Activated CD4-positive, alpha-beta T cell treated with anti-CD3 and anti-CD28 coated beads, Interleukin-2, Interleukin-4, amounts not matched to agents 100 ng/mL and 50 ng/mL, durations not matched to agents 16 hours and 8 hours (primary cell): ENCODE measurements at places on chromosomes 3 and 15.

DNA sequence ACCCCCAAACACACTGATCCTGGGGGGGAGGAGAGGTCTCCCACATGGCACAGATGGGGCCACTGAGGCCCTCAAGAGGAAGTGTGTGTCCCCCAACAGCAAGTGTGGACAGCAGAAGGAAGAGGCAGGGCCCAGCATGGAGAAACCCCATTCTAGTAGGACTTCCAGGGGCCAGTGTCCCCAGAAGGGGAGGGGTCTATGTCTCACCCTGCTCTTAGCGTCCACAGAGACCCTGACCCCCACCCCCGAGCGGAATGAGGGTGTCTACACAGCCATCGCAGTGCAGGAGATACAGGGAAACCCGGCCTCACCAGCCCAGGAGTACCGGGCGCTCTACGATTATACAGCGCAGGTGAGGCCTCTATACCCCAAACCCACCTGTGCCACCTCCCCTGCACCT, 35.3 kb downstream of the TSPAN3 start:
- no peak for DNase-seq

DNA sequence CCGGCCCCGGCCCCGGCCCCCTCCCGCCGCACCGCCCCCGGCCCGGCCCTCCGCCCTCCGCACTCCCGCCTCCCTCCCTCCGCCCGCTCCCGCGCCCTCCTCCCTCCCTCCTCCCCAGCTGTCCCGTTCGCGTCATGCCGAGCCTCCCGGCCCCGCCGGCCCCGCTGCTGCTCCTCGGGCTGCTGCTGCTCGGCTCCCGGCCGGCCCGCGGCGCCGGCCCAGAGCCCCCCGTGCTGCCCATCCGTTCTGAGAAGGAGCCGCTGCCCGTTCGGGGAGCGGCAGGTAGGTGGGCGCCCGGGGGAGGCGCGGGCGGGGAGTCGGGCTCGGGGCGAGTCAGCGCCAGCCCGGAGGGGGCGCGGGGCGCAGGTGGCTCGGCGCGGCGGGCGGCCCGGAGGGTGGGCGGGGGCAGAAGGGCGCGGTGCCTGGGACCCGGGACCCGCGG, 352 bp downstream of the CHRD start:
- DNase-seq, result no peak

GRCh38 chr3:49124991-49125670, 4.5 kb upstream of the USP19 start:
- DNase-seq, result no peak

GRCh38 chr3:117706037-117706436, 996.5 kb downstream of the TUSC7 start:
- no peak for DNase-seq

DNA sequence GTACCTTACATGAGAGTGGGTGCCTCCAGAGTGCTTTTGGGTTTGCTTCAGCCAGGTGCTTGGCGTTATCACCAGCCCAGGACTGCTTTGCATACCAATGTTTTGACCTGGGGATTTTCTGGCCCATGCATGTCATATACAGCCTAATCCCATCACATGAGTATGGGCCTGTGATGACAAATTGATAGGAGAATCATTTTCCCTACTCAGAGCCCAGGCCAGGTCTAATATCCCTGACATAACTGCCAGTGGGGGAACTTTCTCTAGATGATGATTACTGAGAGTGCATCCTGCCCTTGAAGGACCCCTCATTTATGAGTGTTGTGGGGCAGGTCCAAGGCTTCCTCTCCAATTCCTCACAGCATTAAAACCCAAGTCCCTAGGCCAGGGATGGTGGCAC, 197.5 kb upstream of the LYSMD4 start:
- no peak for DNase-seq

GRCh38 chr3:33577588-33577987, 137.4 kb upstream of the UBP1 start:
- DNase-seq, result no peak

GRCh38 chr15:38085114-38085513, 150.7 kb downstream of the TMCO5A start:
- DNase-seq, result no peak

- no peak for DNase-seq
These were observed 2.8 kb upstream of the RPL24 start for GRCh38 chr3:101689286-101689685.

DNA sequence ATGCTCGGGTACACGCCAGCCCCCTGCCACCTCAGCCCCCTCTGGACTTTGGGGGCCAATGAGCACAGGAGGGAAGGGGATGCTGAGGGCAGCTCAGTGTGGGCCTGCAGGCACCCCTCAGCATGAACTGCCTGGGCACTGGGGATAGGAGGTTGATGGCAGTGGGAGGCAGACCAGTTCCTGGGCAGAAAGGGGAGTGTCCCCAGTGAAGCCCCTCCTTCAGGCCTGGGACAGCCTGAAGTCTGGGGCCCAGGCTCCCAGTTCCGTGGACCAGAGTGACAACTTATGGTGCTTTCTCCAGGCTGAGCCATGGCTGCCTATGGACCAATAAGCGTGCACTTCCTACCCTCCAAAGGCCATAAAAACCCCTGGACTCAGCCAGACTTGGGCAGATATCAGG, 63.3 kb upstream of the IMPG2 start:
- no peak for DNase-seq

- no peak for DNase-seq
These were observed 657.5 kb downstream of the GRM7 start for GRCh38 chr3:7518456-7518855.

DNA sequence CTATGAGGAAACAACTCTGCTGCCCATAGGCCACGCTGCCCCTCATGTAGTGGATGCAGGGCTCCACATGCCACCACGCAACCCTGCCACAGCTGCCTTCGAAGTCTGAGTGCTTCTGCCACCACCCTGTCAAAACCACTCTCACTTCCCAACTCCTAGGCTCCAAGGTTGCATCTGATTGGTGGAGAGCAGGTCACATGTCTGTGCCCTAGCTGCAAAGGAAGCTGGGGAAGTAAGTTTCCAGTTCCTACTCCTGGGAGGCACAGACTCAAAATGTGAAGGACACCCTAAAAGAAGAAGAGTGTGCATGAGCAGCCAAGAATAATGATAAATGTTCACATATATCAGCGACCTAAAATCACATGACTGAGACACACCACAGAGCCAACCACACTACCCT, 31.9 kb upstream of the TICRR start:
- no peak for DNase-seq

DNA sequence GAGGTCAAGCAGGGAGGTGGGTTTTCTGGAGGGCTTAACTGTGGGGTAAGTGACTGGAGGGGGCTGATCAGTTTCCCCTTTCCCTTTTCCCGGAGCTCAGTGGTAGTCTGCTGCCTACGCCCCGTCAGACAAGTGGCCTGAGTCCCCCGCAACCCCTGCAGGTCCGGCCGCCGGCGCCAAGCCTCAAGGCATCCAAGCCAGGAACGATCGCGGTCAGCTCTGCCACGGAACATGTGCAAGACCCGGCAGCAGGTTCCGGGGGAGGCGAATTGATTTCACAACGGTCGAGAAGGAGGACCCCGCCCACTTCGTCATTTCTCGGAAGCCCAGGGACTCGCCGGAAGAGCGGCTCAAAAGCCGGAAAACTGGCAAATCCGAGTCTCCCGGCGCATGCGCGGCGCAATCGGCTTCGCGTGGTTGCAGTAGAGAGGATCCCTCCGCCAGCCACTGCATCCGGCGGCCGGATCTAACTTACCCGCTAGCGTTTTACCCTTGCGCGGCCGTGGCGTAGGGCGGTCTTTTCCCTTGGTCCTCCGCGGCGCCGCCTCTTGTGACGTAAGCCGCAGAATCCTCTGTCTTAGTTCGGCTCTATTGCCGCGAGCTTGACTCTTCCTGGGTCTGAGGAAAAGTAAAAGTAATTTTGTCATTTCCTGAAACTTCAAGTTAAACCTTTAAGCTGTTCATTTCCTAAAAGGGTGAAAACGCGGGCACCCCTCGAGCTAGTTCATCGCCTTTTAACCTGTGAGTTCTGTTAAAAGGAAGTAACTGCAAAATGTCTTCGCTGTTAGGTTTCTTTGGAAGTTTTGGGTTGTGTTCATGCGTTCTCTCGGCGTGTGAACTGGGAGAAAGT, 14.9 kb upstream of the CCNL1 start:
- DNase-seq, result peak; percentile 99

GRCh38 chr3:55765906-55766701, 279.0 kb upstream of the WNT5A start:
- DNase-seq, result no peak

- no peak for DNase-seq
These were observed 586.9 kb upstream of the SGO1 start for GRCh38 chr3:20772869-20773268.

DNA sequence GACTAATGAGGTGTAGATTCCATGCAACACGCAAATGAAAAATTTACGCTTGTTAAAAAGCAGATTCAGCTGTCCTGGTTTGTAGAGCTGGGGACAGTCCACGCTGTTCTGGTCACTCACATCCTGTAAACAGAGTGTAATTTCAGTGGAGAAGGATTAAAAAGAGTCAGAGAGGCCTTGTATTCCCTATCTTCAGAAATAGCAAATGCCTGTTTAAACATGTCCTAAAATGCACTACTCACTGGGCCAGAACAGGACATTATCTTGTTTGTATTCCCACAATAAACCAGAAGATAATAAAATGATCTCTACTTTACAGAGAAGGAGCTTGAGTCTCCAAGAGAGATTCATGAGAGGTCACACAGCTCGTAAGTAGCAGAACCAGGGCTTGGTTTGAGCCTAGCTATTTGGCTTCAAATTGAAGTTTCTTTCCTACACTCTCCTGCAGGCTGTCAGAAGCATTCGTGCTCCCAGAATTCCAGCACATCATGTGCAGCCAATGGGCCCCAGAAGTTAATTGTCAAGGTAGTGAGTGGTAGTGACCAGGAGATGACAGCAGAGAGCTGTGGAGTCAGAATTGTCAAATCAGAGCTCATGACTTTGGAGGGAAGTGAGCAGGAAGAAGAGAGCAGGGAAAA, 242.5 kb downstream of the ATP8B4 start:
- no peak for DNase-seq

- no peak for DNase-seq
These were observed 87.9 kb downstream of the EFL1 start for GRCh38 chr15:82174471-82175235.

- no peak for DNase-seq
These were observed 123.8 kb upstream of the C15orf61 start for GRCh38 chr15:67397139-67397538.

GRCh38 chr3:99128235-99128634, 226.7 kb upstream of the DCBLD2 start:
- no peak for DNase-seq
